ENCODE measurements at places on chromosomes 5 and 9.

DNA sequence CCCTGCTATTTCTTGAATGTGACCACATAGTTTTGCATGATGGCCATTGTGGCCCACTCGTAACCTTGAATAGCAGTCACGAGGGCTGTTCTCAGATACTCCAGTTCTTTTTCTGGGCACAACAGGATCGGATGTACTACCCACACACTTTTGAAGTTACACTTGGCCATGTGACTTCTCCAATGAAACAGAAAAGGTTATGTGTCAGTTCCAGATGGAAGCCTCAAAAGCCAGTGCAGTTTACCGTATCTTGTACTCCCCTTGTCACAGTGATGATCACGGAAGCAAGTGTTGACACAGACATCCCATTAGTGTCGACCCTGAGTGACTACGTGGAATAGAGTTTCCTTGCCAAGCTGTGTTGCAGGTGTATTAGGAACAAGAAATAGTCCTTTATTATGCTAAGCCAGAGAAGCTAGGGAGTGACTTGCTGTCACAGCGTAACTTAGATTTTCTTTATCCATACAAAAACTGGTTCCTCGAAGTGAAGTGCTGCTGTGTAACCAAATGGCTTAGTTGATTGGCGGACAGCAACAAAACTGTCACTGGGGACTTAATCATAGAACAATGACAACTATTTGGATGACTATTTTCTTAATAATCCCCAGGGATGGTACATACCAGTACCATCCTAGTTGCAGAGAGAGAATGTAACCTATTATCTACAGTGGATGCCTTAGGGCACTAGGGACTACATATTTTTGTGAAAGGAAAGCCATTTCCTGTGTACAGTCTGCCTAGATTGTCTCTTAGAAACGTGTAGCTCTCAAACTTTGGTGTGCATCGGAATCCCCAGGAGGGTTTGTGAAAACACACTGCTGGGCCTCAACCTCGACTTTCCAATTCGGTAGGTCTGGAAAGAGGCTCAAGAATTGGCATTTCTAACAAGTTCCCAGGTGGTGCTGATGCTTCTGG is 90.1 kb upstream of the DMRT1 start:
- H3K27me3 ChIP-seq: no peaks in the 10 kb centered on the region
- H3K27ac ChIP-seq: no peak overlapping the region
- no peaks in the 10 kb centered on the region for H3K36me3 ChIP-seq
- no peak for DNase-seq

DNA sequence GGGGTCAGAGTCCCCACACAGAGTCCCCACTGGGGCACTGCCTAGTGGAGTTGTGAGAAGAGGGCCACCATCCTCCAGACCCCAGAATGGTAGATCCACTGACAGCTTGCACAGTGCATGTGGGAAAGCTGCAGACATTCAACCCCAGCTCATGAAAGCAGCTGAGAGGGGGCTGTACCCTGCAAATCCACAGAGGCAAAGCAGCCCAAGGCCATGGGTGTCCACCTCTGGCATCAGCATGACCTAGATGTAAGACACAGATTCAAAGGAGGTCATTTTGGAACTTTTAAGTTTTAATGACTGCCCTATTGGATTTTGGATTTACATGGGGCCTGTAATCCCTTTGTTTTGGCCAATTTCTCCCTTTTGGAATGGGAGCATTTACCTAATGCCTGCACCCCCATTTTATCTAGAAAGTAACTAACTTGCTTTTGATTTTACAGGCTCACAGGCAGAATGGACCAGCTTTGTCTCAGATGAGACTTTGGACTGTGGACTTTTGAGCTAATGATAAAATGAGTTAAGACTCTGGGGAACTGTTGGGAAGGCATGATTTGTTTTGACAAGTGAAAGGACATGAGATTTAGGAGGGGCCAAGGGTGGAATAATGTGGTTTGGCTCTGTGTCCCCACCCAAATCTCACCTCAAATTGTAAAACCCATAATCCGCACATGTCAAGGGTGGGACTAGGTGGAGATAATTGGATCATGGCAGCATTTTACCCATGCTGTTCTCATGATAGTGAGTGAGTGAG is 56.3 kb upstream of the ITGA1 start:
- no peaks in the 10 kb centered on the region for H3K4me1 ChIP-seq
- no peaks in the 10 kb centered on the region for H3K27me3 ChIP-seq
- no peak overlapping the region for H3K4me3 ChIP-seq
- H3K27ac ChIP-seq: no peak overlapping the region
- no peaks in the 10 kb centered on the region for H3K36me3 ChIP-seq

- no peak overlapping the region for H3K4me3 ChIP-seq
- no peaks in the 10 kb centered on the region for H3K4me1 ChIP-seq
- H3K36me3 ChIP-seq: no peaks in the 10 kb centered on the region
- no peaks in the 10 kb centered on the region for H3K27me3 ChIP-seq
- no peak overlapping the region for H3K27ac ChIP-seq
- DNase-seq: no peak
Observed at GRCh38 chr5:167713896-167714295, 577.5 kb upstream of the WWC1 start.

GRCh38 chr5:23756779-23757178 is 249.4 kb downstream of the PRDM9 start:
- H3K27me3 ChIP-seq: no peaks in the 10 kb centered on the region
- no peak overlapping the region for H3K27ac ChIP-seq
- no peaks in the 10 kb centered on the region for H3K4me1 ChIP-seq

GRCh38 chr5:178531786-178532185 is 58.4 kb downstream of the COL23A1 start:
- no peak overlapping the region for H3K4me3 ChIP-seq
- H3K27ac ChIP-seq: no peak overlapping the region
- DNase-seq: no peak
- no peaks in the 10 kb centered on the region for H3K4me1 ChIP-seq

DNA sequence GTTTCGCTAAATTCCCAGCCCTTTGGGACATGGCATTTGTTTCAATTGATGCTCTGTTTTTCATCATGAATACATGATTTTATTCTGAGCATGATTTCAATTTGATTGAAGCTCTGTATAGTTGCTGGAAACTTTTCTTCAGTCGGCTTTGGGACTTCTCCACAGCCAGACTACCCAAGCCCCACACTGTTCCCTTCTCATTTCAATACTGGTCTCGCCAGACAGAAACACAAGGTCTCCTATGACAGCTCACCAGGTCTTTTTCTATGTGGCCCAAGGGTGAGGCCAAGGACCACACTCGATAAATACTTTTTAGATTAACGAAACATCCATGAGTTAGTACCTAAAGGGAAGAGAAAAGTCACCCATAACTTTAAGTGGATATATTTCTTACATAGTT is 132.2 kb downstream of the ARL15 start:
- no peaks in the 10 kb centered on the region for H3K27me3 ChIP-seq
- no peak for DNase-seq
- H3K4me3 ChIP-seq: no peak overlapping the region
- H3K27ac ChIP-seq: no peak overlapping the region
- H3K36me3 ChIP-seq: no peaks in the 10 kb centered on the region
- no peaks in the 10 kb centered on the region for H3K4me1 ChIP-seq

- H3K27ac ChIP-seq: no peak overlapping the region
- H3K4me1 ChIP-seq: no peaks in the 10 kb centered on the region
- no peaks in the 10 kb centered on the region for H3K27me3 ChIP-seq
- DNase-seq: no peak
- H3K4me3 ChIP-seq: no peak overlapping the region
- H3K36me3 ChIP-seq: no peaks in the 10 kb centered on the region
Observed at GRCh38 chr5:11733185-11733839, 170.9 kb downstream of the CTNND2 start.

- peaks cover 9% of the 10 kb centered on the region for H3K36me3 ChIP-seq
- H3K27me3 ChIP-seq: no peaks in the 10 kb centered on the region
- no peaks in the 10 kb centered on the region for H3K4me1 ChIP-seq
- no peak overlapping the region for H3K27ac ChIP-seq
Observed at GRCh38 chr5:94670726-94671125, 52.3 kb downstream of the SLF1 start.

- H3K4me1 ChIP-seq: peaks cover 70% of the 10 kb centered on the region
- no peaks in the 10 kb centered on the region for H3K27me3 ChIP-seq
- H3K27ac ChIP-seq: peak overlapping the region; percentile 70
- no peaks in the 10 kb centered on the region for H3K36me3 ChIP-seq
- no peak for DNase-seq
- no peak overlapping the region for H3K4me3 ChIP-seq
Observed at GRCh38 chr5:119342406-119342805, 13.4 kb upstream of the TNFAIP8 start.

DNA sequence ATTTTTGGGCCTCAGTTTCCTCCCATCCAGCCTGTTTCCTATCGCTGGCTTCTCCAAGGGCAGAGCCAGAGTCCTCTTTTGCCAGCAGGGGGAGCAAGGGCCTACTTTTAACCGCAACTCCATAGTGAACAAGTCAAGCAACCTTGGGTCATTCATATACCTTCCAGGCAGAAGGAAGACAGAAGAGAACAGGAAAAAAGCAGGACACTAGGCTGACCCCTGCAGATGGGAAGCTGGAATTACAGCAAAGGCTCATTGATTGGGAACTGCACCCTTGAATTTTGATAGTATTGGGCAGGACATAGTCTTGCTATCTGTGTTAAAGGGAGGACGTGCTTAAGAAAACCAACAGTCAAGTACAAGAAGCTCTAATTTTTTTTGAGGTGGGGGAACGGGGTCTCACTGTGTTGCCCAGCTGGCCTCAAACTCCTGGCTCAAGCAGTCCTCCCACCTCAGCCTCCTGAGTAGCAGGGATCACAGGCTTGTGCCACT is 30.1 kb downstream of the QRFP start:
- H3K27ac ChIP-seq: no peak overlapping the region
- H3K36me3 ChIP-seq: no peaks in the 10 kb centered on the region
- no peak overlapping the region for H3K4me3 ChIP-seq
- no peaks in the 10 kb centered on the region for H3K27me3 ChIP-seq
- DNase-seq: peak; percentile 70

- H3K27me3 ChIP-seq: no peaks in the 10 kb centered on the region
- H3K27ac ChIP-seq: no peak overlapping the region
- H3K4me3 ChIP-seq: no peak overlapping the region
- no peaks in the 10 kb centered on the region for H3K36me3 ChIP-seq
- DNase-seq: no peak
Observed at GRCh38 chr5:57703721-57704120, 221.1 kb upstream of the ACTBL2 start.

DNA sequence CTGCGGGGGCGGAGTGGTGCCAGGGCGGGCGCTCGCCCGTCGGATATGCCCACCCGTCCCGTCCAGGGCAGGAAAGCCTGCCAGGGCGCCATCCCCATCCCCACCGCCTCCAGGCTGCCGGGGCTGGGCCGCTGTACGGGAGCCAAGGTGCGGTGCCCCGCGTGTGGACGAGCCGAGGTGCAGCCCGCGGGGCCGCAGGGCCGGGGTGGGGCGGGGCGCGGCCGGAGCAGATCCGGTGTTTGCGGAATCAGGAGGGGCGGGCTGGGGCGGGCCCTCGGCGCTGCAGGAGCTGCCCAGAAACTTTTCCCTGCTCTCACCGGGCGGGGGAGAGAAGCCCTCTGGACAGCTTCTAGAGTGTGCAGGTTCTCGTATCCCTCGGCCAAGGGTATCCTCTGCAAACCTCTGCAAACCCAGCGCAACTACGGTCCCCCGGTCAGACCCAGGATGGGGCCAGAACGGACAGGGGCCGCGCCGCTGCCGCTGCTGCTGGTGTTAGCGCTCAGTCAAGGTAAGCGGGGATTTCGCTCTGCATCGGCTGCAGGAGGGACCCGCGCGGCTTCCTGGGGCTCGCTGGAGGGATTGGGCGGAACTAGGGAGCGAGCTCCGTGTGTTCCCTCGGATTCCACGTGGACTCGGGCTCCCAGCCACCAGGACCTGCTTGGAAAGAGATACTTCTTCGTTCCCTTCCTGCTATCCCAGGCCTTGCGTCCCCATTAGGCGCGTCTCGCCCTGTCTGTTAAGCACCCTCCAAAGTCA is at the start of gene ITGA2:
Gene ITGA2, plus strand, starts transcription at position 328 of the 756 bp plus-strand sequence. Its CDS starts 117 bp downstream, at position 445.
- H3K27me3 ChIP-seq: peaks cover 25% of the 10 kb centered on the region
- peaks cover 15% of the 10 kb centered on the region for H3K4me1 ChIP-seq
- H3K27ac ChIP-seq: no peak within 1 kb of the TSS

DNA sequence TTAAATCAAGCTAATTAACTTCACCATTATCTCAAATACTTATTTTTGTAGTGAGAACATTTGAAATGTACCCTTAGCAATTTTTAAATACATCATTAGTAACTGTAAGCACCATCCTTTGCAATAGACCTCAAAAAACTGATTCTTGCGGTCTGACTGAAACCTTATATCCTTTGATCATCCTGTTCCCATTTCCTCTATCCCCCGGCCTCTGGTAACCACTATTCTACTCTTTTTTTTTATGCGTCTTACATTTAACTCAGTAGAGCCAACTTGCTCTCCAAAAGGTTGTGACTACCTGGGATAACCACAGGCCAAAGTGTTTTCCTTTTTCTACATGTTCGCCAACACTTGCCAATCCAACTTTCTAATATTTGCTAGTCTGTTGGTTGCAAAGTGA is 106.1 kb downstream of the IRX1 start:
- no peaks in the 10 kb centered on the region for H3K4me1 ChIP-seq
- no peaks in the 10 kb centered on the region for H3K27me3 ChIP-seq
- DNase-seq: no peak
- H3K27ac ChIP-seq: no peak overlapping the region

GRCh38 chr5:28296254-28297013 is 1258.0 kb upstream of the CDH9 start:
- H3K27me3 ChIP-seq: no peaks in the 10 kb centered on the region
- H3K4me1 ChIP-seq: no peaks in the 10 kb centered on the region
- no peak overlapping the region for H3K4me3 ChIP-seq
- no peak for DNase-seq
- H3K36me3 ChIP-seq: no peaks in the 10 kb centered on the region

- H3K27ac ChIP-seq: no peak overlapping the region
- no peaks in the 10 kb centered on the region for H3K27me3 ChIP-seq
- H3K4me1 ChIP-seq: no peaks in the 10 kb centered on the region
- H3K36me3 ChIP-seq: no peaks in the 10 kb centered on the region
- DNase-seq: no peak
Observed at GRCh38 chr5:164532235-164532900, 1026.9 kb downstream of the MAT2B start.

GRCh38 chr5:1547236-1547635 is 23.5 kb upstream of the LPCAT1 start:
- H3K4me3 ChIP-seq: no peak overlapping the region
- no peak overlapping the region for H3K27ac ChIP-seq
- H3K36me3 ChIP-seq: no peaks in the 10 kb centered on the region

DNA sequence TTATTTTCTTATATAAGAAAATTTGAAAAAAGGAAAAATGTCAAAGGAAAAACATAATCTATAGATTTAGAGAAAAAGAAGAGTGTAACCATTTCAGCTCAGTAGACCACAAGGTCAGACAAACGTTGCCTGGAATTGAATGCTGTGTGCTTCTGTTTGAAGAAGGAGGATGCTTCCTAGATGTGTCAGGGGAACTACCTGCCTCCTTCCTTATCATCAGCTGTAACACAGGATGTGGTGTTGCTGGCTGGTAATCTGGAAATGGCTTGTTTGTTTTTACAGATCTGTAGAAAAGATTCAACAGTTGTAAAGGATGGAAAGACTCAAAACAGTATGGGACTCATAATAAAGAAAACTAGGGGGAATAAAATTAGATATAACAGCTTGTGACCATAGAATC is 160.7 kb upstream of the MEF2C start:
- DNase-seq: no peak
- H3K4me3 ChIP-seq: no peak overlapping the region

DNA sequence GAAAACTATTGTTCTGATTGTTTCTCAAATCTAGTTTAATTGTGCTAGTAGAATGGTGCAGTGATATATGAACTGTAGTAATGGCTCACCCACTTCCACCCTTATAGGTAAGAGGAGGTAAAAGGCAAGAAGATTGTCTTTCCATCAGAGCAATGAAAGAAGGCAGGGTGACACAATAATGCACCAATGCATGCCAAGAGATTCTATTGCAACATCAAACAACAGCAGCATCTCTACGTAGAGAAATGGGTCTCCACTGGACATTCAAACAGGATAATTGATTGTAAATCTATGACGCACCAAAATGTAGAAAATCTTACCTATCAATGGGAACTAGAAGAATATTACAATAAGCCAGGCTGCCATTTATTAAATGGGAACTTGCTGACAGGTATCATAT is 107.0 kb upstream of the ISL1 start:
- H3K36me3 ChIP-seq: no peaks in the 10 kb centered on the region
- no peaks in the 10 kb centered on the region for H3K27me3 ChIP-seq
- no peak overlapping the region for H3K27ac ChIP-seq
- no peaks in the 10 kb centered on the region for H3K4me1 ChIP-seq
